Hepatocyte (in vitro differentiated cells): ENCODE measurements at places on chromosomes 16 and 17. TPM values are rescaled to one million over a fixed set of nuclear protein-coding genes. Genes with fewer than 3 reads are reported as not detected.
A peak's percentile ranks its signal among the peaks of the same experiment; 100 is the strongest.

DNA sequence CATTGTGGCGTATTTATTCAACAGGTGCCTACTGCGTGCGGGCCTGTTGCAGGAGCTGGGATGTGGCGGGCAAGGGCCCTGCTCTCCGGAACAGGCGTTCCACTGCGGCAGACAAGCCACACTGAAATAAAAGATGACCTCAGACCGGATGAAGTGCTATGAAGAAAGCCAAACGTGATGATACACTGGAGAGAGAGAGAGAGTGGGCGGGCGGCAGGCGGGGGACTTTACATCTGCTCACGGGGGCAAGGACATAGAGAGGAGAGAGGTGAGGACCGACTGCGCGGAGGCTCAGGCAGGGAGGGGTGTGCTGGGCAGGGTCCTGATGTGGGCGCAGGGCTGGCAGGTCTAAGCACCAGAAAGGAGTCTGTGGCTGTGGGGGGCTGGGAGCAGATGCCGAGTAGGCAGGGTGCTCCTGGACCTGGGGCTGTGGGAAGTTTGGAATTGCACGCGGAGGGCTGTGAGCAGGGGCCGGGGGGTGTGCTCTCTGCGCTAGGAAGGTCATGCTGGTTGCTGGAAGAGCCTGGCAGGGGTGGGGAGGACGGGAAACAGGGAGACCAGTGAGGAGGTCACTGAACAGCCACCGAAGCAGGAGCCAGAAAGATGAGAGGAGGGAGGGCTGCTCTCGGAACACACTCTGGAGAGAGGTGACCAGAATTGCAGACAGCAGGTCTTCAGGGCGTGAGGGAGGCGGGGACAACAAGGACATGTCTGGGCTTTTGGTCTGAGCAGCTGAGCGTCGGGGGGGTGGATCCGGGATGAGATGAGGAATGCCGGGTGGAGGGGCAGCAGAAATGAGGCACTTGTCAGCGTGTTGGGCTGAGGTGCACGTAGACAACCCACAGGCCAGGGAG, 9.9 kb downstream of the MXRA7 start:
- DNase-seq: peak; percentile 50

DNA sequence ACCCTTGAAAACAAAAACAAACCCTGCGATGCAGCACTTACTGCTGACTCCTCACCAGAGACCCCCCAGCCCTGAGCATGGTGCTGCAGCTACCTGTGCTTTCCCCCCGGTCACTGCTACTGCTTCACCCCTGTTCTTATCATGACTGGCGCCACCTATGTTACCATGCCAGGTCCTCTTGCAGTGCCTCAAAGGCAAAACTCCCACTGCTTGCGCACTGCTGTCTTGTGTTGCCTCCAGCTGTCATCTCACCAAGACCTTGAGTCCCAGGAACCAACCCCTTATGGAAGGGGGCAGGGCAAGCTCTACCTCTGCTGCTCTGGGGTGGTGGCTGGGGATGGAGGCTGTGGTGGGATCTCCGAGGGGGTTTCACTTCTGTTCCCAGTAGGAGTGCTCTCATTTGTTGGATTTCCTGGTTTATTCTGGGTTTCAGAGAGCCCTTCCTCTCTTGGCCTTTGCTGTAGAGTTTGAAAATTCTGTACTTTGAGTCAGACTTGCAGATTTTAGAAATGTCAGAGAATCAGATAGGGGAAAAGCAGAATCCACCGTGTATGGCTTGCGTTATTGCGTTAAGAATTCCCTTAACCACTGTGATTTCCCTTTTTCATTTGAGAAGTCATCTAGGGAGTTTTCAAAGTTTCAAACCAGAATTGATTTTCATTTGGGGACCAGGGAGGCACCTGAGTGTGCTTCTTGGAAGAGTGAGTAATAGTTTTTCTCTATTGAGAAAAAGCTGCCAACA, 96.6 kb downstream of the SPECC1 start:
- no peak for DNase-seq

GRCh38 chr17:4586043-4586442, 1.7 kb downstream of the SMTNL2 start:
- no peak for DNase-seq

ZC3H18 gene
- 8.1 and 16.8 TPM in 2 replicates for total RNA-seq

TMC6 gene
- 20.9 and 26.7 TPM in 2 replicates for total RNA-seq

ZNF594 gene
- total RNA-seq: 6.2 and 7.7 TPM in 2 replicates

MRM1 gene
- 4.7 and 5.5 TPM in 2 replicates for total RNA-seq
